ENCODE measurements at places on chromosomes 7 and 10.

DNA sequence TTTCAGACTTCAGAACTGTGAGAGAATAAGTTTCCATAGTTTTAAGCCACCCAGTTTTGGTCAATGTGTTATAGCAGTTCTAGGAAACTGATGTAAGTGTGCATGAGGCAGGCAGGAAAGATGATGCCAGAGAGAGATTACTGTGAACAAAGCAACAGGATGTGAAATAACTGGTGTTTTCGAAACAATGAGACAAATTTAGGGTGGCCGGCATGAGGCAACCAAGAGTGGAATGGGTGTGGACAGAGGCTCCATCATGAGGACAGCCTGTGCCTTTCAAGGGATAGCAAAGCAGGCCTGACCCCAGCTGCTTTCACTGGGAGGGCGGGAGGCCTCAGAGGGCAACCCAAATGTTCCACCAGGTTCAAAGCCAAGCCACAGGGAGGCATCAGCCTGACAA is 67.3 kb upstream of the UCN3 start:
- no peak for DNase-seq

GRCh38 chr10:32911285-32912016 is 46.6 kb downstream of the ITGB1 start:
- no peak for DNase-seq

- DNase-seq = no peak
Measured at GRCh38 chr7:100051611-100052010, 2.0 kb downstream of the ZSCAN21 start.

GRCh38 chr7:142603870-142604448 is 145.3 kb upstream of the PRSS1 start:
- peak; percentile 71 for DNase-seq

DNA sequence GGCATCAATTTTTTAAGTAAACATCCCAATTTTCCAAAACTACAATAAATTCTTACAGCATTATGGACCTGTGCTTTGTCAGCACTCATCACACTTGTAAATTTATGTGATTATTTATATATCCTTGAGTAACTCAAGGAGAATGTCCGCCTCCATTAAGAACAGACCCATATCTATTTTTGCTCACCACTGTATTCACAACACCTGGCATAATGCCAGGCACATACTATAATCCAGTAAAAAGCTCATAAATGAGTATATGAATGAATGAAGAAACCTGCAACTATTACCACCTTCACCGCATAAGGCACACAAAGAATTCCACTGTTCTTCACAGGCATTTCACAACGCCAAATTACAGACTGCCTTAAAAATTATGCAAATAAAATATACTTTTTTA is 46.9 kb downstream of the MINDY3 start:
- DNase-seq = no peak

- no peak for DNase-seq
Measured at GRCh38 chr7:105713488-105714465, 132.5 kb upstream of the EFCAB10 start.

Data from SW480 (cell line).